Stimulated activated CD8-positive, alpha-beta memory T cell treated with anti-CD3 and anti-CD28 coated beads, Interleukin-15, amount 100 ng/mL, for 1 hour (primary cell): ENCODE measurements at places on chromosomes 16 and 17.
A peak's percentile ranks its signal among the peaks of the same experiment; 100 is the strongest.

GRCh38 chr17:4648741-4649140, 7.3 kb upstream of the ALOX15 start:
- DNase-seq: no peak

DNA sequence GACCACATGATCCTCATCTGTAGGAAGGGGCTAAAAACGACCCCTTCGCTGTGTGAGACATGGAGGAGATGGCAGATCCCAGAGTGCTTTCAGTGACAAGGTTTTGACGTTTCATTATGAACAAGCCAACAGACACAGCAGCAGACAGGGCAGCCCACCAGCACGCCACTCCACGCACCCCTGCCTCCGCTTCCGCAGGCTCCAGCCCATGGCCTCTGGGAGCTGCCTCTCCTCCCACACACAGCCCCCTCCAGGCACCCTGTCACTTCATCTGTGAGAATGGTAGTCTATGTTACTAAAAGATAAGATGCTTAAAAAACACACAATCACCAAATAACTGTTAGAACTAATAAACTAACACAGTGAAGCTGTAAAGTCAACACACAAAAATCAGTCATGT, 12.3 kb upstream of the ADCY7 start:
- DNase-seq: no peak

DNA sequence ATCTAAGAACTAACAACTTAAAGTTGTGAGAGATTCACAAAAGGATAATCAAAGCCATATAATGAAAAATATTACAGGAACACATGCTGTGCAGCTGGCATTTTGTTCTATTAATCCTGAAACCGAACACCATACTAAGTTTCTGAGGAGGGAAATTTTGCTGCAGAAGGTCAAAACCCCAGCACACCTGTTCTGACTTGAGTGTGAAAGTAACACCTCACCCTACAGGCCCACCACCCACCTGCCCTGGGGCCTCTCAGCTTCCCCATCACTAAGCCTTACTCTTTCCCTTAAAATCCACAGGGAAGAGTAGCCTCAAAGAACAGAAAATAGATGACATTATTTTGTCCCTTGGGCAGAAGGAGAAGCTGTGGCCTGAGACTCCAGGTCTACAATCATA, 44.8 kb downstream of the STAT5A start:
- DNase-seq: no peak

DNA sequence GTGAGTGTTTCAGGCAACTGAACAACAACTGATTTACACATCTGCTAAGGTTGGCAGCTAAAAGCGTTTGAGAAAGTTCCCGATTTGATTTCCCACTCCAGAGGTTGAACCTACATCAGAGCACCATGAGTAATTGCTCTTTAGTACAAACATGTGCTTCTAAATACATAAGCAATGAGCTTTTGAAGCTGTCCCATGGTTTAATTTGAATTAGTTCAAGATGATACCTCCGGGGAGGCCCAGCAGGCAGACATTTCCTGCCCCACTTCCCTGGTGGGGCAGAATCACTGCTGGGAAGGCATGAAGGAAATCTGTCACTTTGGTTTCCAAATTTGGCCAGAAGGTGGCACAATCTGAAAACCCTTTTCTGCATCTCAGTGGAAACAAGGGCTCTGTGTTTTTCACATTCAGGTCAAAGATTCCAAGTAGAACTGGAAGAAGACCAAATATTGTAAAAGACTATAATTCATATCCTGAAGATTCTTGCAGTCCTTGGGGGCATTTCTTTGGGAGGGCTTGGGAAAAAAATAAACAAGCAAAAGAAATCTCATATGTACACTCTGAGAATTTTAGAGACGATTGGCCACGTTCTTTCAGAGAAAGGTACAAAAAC, 176.2 kb upstream of the FAM20A start:
- no peak for DNase-seq

DNA sequence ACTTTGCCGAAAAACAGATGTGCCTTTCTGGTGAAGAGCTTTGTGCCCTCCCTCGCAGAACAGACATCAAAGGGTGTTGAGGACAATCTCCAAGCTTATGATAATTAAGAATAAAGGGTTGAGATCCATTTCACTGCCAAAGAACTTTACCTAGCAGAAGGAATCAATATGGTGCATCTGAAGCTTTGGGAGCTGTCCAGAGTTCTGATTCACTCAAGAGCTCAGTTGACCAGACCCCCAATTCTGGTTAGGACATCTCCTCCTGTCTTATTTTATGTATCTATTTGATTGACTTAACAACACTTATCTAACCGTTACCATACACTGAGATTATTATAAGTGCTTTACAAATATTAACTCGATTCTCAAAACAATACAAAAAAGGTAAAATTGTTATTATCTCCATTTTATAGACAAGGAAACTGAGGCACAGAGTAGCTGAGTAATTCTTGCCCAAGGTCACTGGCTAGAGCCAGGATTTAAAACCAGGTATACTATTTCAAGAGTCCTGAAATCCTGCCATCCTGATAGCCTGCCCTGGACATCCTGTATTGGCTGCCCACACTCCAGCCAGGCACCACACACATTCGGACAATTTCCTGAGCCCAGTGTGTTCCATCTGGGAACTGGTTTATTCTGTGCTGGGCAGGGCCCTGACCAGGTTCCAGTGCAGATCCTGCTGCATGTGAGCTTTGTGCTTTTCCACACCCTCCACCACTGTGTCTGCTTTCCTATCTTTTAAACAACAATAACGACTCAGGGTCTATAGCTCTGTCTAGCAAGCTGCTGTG, 29.8 kb downstream of the PITPNM3 start:
- no peak for DNase-seq

DNA sequence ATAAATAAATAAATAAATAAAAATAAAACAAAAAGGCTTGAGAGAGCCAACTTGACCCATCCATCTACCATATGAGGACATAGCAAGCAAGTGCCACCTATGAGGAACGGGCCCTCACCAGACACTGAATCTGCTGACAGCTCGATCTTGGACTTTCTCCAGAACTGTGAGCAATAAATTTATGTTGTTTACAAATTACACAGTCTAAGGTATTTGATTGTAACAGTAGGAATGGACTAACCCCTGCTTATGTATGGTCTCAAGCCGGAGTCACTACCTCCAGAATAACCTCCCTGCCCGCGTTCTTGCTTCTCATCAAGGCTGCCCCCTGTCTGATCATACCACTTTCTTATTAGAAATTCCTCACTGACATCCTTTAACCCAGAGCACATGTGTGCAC, 9.9 kb downstream of the SLC5A11 start:
- DNase-seq: no peak

DNA sequence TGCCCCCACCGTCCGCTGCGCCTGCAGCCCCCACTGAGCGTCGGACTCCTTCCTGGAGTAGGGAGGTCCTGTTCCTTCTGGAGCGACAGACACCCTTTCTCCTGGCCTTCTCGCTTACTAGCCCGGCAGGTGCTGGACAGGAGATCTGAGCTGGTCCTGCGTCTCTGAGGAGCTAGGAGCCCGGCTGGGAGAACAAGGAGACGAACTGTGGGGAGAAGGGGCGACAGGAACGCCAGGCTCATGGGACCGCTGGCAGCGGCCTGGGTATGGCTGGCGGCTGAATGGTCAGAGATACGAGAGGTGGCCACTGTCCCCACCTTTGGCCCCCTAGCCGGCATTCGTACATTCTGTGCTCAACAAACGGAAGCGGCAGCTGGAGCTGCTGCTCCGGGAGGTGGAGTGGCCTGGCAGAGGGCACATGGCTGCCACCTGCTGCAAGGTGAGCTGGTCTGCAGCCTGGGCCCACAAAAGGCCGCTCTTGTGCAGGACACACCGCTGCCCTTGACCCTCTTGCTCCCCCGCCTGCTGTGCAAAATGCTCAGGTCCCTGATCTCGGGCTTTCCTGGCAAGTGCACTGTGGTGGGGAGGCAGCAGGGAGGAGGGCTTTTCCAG, 2066.7 kb downstream of the TP53TG3F start:
- DNase-seq: no peak

- DNase-seq: no peak
These were observed 9.8 kb downstream of the ST6GALNAC1 start for GRCh38 chr17:76633628-76634328.

DNA sequence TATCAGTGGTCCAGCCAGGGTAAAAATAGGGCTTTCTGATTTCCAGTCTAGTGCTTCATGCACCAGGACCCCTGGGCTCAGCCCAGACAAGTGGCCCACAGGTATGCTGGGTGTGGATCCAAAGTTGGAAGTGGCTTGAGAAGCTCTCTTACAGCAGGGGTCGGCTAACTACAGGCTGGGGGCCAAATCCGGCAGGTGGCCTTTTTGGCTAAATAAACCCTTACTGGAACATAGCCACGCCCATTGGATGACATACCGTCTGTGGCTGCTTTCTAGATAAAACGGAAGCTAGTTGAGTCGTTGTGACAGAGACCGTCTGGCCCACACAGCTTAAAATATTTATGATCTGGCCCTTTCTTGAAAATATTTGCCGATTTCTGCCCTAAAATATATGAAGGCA, 119.0 kb upstream of the CDC42EP4 start:
- DNase-seq: no peak

- no peak for DNase-seq
These were observed 7.9 kb downstream of the SLC5A10 start for GRCh38 chr17:18959845-18960240.

GRCh38 chr17:45410144-45411091, 22.3 kb downstream of the ARHGAP27 start:
- DNase-seq: no peak

DNA sequence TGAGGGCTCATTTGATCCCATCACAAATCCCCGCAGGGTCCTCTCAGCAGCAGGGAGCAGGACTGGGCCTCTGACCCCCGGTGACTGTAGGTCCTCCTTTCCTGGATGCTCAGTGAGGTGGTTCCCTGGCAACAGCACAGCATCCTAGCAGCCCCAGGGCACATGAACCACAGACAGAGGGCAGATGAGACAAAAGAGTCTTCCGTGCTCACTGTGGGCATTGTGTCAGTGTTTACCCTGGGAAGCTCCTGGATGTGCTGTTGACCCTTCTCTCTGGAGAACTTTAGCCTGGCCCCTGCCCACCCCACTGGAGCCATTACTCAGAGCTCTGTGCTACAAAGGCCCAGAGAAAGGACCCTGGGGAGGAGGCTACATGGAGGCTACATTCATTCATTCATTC, 21.7 kb upstream of the TMEM220 start:
- no peak for DNase-seq

- no peak for DNase-seq
These were observed 90.1 kb upstream of the CDC42EP4 start for GRCh38 chr17:73401911-73402310.

DNA sequence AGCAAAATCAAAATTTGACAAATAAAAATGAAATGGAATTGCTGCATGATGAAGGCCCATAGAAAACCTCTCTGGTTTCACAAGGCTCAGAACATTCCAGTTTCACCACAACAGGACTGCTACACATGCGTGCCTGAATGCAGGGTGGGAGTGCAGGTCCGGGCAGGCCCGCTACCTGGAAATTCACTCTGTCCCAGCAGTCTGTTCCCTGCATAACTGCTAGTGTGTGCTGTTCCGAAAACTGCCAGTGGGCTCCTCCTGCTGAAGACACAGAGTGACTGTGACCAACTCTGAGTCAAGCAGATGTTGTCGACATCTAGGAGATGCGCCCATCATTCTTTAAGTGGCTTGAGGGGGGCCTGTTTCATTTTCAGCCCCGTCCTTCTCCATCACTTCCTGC, 284.8 kb upstream of the MAF start:
- no peak for DNase-seq

GRCh38 chr17:50691550-50692447, 15.9 kb downstream of the ANKRD40 start:
- DNase-seq: no peak

- DNase-seq: no peak
These were observed 9.0 kb downstream of the DNAAF8 start for GRCh38 chr16:4743226-4743878.

DNA sequence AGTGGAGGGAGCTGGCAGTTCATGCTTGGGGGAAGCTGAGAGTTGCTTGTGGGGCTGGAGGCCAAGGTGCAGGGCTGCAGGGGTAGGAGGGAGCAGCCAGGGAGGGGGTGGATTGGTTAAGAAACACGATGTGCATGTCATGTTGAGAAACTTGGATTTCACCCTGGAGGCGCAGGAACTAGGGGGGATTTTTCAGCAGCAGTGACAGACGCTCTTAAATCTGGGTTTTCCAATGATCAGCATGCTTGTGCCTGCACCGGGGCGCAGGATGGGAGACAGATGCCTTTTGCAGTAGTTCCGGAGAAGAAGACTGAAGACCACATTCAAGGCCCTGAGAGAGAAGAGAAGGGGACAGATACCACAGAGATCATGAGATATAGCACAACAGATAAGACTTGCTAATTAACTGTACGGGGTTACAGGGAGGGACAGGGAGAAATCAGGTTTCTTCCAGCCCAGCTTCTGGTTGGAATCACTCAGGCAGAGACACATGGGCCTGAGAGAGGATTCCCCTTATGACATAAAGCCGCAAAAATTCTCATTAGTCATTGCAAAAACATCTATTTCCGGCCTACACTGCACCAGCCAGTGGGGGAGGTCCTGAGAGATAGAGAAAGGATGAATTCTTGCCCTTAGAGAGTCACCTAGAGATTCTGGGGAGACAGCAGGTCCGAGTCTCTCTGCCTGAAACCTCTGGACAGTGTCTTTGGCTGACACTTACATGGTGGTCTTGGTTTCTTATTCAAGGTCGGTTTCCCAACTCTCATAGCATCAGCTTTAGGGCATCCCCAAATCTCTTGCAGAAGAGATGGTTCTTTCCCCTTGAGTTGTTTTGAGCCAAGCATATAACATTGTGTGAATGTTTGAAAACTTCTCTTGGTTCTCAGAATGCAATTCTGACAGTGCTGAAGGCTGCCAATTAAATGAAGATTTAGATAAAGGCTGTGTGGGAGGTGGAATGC, 27.1 kb downstream of the CDH13 start:
- peak; percentile 15 for DNase-seq

- no peak for DNase-seq
These were observed 1.2 kb downstream of the KCNJ16 start for GRCh38 chr17:70076189-70076588.

GRCh38 chr17:71480099-71480498, 640.7 kb upstream of the SOX9 start:
- DNase-seq: no peak

- no peak for DNase-seq
These were observed 302 bp downstream of the LITAF start for GRCh38 chr16:11586378-11586855.

DNA sequence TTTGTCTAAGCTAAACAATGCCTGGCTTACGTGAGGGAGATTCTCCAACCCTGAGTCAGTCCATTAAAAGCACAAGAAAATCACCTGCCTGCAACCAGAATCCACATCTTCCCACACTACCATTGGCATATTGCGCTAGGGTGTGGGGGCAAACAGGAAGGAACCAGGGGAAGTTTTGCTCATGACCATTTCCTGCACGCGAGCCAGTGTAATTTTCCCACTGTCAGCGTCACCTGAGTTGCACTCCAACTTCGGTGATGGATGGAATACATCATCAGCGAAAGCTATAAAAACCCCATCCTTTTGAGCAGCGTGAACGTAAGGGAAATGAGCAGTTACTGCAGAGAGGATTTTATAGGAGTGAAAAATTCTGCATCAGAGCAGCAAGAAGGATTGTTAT, 167.9 kb upstream of the NOL11 start:
- no peak for DNase-seq

GRCh38 chr17:1558401-1558800, 4.2 kb downstream of the PITPNA start:
- no peak for DNase-seq

GRCh38 chr16:71352963-71353460, 5.5 kb upstream of the CALB2 start:
- DNase-seq: no peak
